ENCODE measurements at places on chromosomes 2 and 18. TPM values are rescaled to one million over a fixed set of nuclear protein-coding genes. Genes with fewer than 3 reads are reported as not detected.

The POTEJ gene
- not detected for total RNA-seq

DNA sequence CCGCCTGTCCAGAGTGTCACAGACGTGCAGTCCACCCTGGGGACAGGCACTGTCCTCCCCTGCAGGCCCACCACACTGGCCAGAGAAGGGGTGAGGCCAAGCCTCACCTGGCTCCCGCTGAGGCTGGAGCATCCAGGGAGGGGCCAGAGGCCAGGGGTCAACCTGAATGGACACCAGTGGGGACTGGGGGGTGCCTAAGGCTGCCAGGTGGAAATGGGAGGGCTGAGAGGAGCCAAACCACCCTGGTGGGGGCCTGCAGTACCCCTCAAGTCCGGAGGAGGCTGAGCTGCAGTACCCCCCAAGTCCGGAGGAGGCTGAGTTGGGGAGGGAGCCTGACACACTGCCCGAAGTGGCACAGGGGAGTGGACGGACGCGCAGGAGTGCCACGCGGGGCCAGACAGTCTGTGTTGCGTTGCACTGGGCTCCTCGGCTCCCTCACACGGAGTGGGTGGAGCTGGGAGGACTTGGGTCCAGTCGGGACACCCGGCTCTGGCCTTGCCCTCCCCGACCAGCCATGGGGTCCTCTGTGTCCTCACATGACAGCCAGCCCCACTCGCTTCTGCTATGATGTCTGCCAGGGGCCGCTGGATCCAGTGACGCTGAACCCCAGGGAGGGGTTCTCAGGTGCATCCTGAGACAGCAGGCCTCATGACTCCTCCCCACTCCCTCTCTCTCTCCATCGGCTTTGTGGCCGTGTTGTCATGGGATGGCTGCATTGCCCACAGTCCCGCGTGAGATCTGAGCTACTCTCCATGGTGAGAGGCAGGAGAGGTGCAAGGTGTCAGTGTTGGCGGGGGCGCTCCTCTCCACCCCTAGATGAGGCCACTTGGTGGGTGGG is 22.3 kb upstream of the GPC1 start:
- H3K27me3 ChIP-seq, result no peaks in the 10 kb centered on the region
- no peak overlapping the region for H3K4me3 ChIP-seq
- H3K27ac ChIP-seq, result no peak overlapping the region
- H3K36me3 ChIP-seq, result no peaks in the 10 kb centered on the region
- no peaks in the 10 kb centered on the region for H3K4me1 ChIP-seq

- no peaks in the 10 kb centered on the region for H3K27me3 ChIP-seq
- no peak for DNase-seq
- no peaks in the 10 kb centered on the region for H3K4me1 ChIP-seq
- H3K36me3 ChIP-seq, result no peaks in the 10 kb centered on the region
- no peak overlapping the region for H3K27ac ChIP-seq
These were observed 162.6 kb upstream of the SIX3 start for GRCh38 chr2:44778671-44779476.

GRCh38 chr18:47788621-47789020 is 141.8 kb downstream of the SMAD2 start:
- DNase-seq, result no peak
- H3K4me3 ChIP-seq, result no peak overlapping the region
- no peaks in the 10 kb centered on the region for H3K36me3 ChIP-seq
- no peaks in the 10 kb centered on the region for H3K27me3 ChIP-seq
- H3K27ac ChIP-seq, result no peak overlapping the region
